Right renal cortex interstitium (tissue), 3 donors: ENCODE measurements at places on chromosomes 16 and 17. TPM values are rescaled to one million over a fixed set of nuclear protein-coding genes. Genes with fewer than 3 reads are reported as not detected.

GFAP gene
- polyA plus RNA-seq, result 0.89 TPM

WSCD1 gene
- 16.5 TPM for polyA plus RNA-seq

PPM1E gene
- polyA plus RNA-seq, result 4.0 TPM

CD300LB gene
- polyA plus RNA-seq, result 0.11 TPM

ZNF764 gene
- polyA plus RNA-seq, result 8.6 TPM

TBC1D3G gene
- polyA plus RNA-seq, result not detected

GRCh38 chr17:74750327-74751069 is 2.1 kb downstream of the NHERF1 start:
- no peak for DNase-seq

DNA sequence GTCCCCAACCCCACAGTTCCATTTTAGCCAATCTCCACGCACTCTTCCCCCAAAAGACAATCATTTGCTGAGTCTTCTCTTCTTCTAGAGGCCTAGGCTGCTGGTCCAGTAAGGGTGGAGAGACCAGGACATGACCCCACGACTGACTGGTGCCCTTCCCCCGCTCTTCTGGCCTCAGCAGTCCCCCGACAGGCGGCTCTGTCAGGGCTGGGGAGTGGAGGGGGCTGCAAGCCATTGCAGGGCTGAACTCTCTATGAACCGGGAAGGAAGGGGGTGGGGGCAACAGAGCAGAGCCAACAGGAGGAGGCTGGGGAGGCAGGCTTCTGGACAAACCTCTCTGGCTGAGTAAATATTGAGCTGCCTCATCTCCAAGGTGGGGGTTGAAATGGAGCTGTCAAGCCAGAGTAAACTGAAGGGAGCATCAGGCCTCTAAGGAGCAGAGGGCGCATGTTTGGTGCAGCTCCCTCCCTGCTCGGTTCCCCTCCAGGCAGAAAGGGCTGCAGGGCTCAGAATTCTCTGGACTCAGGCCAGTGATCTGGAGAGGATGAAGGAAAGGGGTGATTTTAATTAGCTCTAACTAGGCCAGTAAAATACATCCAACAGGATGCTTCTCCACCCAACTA is 8.7 kb downstream of the HOXB1 start:
- no peak for DNase-seq

DNA sequence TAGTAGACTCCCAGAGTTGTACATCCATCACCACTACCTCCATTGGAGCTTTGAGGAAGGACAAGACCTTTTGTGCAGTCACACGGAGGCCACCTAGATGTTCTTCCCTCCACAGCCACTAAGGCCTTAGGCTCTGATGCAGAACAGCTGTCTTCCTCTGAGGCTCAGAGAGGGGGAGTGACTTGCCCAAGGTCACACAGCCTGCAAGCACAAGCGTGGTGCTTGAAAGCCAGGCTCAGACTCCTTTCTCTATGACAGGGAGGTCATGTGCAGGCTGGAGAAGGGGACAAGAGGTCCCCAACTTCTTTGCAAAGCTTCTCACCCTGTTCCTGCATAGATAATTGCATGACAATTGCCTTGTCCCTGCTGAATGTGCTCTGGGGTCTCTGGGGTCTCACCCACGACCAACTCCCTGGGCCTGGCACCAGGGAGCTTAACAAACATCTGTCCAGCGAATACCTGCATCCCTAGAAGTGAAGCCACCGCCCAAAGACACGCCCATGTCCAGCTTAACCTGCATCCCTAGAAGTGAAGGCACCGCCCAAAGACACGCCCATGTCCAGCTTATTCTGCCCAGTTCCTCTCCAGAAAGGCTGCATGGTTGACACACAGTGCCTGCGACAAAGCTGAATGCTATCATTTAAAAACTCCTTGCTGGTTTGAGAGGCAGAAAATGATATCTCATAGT is 12.7 kb downstream of the SCGB1C2 start:
- DNase-seq, result no peak

DNA sequence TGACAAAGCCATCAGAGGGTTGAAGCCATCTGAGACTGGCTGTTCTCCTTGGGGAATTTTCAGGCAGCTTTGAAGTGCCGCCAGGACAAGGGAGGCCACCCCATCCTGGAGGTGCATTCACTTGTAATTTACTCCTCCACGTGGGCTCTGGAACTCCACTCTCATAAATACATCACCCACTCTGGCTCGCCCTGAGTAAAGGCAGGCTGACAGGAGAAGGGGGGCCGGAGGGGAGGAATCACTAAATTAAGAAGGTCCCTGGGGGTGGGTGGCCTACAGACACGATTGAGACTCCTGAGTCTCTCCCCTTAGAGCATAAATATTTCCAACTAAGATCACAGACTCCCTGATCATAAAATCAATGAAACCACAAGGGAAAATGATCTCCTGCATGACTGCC is 56.3 kb upstream of the HNF1B start:
- DNase-seq, result no peak

DNA sequence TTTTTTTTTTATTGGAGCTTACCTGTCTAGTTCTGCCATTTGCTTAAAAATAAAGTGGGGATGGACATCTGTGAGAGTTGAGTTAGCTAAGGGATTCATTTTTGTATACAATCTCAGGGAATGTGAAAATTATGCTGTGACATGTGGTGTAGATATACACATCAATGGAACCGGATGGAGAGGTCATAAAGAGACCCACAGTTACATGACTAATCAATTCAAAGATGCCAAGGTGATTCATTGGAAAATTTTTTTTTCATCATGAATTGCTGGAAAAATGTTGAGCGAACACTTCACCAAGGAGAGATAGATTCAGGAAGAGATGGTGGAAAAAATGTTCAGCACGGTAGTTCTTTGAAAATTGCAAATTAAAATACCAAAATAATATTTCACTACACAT is 605.4 kb upstream of the KIF2B start:
- DNase-seq, result no peak

DNA sequence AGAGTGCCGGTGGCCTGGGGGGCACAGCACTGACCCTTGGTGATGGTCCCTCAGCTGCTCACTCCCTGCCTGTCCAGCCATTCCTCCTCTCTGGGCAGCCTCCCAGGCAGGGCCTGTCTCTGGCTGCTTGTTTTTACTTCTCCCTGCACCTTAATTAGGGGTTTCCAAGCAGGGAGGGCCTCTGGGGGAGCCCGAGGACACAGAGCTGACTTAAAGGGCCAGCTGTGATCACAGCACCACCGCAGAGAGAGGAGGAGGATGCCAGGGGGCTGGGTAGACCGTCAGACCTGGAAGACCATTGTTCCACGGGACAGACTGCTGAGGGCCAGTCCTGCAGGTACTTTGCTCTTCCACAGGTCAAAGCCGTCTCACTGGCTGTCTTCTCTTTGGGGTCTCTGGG is 1.2 kb upstream of the DPH1 start:
- no peak for DNase-seq

GRCh38 chr16:20136446-20136968 is 62.8 kb upstream of the GPR139 start:
- DNase-seq, result no peak

DNA sequence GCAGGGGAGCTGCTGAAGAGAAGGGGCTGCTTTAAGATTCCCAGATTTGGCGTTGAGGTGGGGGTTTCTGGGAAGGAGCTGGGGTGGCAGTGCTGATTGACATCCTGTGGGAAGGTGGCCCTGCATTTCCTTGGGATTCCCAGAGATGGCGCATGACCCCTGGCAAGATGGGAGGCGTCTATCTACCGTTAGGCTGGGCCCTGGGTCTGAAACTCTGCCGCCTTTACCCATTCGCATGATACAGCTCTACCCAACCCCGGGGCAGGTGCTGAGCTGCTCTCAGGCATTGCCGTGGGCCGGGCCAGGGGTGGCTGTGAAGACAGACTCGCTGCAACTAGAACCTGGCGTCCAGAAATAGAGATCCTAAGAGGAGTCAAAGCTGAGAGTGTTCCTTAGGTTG is 9.9 kb upstream of the MVD start:
- DNase-seq, result no peak

DNA sequence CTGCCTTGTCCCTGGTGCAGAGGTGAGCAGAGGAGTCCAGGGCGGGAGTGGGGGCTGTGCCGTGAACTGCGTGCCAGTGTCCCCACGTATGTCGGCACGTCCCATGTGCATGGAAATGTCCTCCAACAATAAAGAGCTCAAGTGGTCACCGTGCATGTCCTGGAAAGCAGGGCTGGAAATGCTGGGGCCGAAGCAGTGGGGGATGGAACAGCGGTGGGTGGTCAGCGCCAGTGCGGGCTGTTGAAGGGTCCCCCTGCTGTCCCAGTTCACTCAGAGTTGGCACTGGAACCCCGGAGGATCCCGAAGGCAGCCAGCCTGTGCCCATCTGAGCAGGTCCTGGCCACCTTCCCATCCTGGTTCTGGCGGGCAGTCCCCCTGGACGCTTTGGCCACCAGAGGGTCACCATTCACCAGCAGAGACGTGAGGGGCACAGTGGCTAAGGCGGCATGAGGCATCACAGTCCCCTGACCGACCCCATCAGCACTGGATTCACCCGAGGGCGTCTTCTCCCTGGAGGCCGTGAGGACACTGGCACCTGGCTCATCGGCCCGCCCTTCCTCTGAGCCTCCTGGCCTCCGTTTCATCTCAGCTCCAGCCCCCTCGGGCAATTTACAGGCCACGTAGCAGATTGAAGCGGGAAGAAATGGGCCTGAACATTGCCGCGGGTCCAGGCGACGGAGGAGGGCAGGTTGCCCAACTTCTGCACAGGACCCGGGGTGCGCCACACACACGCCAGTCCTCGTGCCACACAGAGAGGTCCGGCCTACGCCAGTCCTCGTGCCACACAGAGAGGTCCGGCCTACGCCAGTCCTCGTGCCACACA is 10.1 kb downstream of the GCGR start:
- no peak for DNase-seq

DNA sequence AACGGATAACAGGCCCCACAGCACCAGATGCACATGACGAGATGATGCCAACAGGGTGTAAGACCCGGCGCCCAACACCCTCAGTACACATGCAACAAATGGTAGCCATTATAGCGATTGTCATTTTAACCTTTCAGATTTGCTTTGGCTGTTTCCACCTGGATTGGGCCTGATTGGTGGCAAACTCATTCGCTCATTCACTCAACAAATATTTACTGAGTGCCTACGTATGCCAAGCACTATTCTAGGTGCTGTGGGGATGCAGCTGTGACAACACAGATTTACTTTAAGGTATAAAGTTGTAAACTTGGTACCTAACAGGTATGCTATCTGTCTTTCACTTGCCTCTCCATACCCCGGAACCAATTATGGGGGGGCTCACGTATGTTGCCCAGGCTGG is 66.8 kb downstream of the SRCIN1 start:
- DNase-seq, result no peak

GRCh38 chr16:4381935-4382794 is 10.5 kb downstream of the VASN start:
- no peak for DNase-seq

DNA sequence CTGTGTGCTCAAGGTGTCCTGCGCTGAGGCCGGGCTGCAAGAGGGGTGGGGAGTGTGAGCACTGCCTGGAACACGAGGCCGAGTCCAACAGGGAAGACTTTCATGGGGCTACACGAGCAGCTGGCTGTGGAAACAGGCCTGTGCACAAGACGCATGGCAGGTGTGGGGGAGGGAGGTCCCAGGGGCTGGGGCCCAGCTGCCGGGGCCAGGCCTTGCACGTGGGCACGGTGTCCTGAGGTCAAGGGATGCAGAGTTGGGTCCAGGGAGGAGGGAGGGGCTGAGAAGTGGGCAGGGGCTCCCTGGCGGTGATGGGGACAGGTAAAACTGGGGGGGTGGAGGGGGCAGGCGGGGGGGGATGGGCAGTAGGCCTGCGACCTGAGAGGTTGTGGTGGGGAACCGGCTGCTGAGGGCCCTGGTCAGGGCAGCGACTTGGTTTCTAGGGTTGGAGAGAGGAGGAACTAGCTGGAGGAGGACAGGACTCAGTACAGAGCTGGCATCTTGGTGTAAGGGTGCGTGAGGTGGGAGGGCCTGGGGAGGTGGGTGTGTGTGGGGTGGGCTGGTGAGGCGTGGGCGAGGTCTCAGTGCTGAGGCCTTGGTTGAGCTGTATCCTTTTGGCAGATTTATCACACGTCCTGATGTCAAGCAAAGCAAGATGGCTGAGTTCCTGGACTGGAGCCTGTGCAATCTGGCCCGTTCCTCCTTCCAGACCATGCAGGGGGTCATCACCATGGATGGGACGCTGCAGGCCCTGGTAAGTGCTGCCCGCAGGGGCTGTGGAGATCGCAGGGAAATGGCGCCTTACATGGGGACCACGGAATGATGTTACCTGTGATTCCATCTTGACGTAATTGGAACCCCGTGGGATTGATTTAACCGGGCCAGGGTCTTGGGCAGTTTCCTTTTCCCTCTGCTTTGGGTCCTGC is 29.4 kb downstream of the TBCD start:
- DNase-seq, result no peak

DNA sequence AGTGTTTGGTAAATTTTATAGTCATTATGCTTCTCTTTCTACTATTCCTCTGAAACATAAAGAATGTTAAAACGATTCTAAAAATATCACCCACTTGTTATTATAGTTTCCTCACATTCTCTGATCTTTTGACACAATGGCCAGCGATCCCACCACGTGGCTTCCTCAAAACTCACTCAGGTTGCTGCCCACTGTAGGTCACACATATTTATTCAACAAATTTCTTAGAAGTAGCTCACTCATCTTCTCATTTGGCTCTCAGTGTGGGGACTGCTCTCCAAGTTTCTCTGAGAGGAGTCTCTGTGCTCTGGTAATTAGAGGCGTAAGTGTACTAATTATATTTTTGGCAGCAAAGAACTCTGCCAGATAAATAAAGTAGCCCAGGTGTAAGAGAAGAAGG is 465.4 kb downstream of the CDH11 start:
- no peak for DNase-seq

DNA sequence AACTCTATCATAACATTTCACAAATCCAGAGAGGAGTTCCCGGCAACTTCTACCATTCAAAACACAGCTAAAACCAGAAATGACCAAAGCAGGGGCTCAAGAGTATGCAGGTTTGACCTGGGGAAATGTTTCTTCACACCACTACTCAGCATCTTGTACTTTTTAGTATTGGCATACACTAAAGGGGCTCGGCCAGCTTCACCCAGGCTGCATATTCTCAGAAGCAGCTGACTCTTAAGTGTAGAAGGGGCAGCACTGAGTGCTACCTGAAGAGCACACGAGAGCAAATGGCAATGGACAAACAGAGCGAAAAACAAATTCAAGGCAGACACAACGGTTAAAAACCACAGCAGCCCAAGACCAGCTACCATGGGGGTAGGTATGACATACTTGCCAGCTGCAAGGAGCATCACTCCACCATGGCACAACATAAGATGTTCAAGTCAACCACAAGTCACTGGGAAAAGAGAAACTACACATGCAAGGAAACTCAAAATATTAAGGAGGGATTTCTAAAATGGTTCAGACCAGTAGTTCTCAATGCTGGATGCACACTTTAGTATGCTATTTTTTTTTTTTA is 34.4 kb downstream of the N4BP1 start:
- no peak for DNase-seq

- no peak for DNase-seq
Observed at GRCh38 chr16:79263425-79263824, 337.1 kb downstream of the MAF start.
